DMS79 (cell line): ENCODE measurements at places on chromosomes 16 and 17.

GRCh38 chr16:529012-529575 is 1.6 kb downstream of the CAPN15 start:
- DNase-seq = no peak

DNA sequence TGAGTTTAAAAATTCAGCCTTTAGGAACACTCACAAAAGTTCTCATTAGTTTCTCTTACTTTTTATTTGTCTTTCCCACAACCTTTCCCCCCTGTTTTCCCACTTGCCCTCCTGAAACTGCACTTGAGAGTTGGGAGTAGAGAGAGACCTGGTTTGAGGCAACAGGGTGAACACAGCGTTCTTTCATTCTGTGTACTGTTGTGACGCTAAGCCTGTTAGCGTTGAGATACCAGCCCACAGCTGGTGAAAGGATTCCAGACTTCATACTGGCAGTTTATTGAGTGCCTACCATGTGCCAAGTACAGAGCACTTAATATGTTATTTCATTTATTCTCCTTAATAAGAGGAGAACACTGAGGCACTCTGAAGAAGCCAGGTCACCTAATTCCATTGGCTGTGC is 10.3 kb downstream of the TNRC6C start:
- DNase-seq = no peak

DNA sequence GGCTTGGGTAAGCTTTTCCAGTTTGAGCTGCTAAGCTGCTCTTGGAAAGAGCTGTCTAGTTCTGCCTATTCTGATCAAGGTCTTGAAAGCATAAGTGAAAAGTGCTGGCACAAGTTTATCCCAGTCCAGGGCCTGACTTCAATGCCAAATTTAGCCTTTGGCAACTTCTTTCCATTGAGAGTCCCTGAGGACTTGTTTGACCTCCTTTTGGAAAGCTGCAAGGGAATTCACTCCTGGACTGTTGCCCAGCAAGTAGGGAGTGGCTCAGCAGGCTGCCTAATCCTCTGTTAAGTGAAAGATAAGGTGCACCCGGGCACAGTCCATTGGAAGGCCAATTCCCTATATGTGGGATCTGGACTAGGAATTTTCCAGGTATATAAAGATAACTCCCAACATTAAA is 16.0 kb upstream of the TANC2 start:
- no peak for DNase-seq

GRCh38 chr16:67474551-67475455 is 6.2 kb downstream of the ATP6V0D1 start:
- DNase-seq = peak; percentile 51

DNA sequence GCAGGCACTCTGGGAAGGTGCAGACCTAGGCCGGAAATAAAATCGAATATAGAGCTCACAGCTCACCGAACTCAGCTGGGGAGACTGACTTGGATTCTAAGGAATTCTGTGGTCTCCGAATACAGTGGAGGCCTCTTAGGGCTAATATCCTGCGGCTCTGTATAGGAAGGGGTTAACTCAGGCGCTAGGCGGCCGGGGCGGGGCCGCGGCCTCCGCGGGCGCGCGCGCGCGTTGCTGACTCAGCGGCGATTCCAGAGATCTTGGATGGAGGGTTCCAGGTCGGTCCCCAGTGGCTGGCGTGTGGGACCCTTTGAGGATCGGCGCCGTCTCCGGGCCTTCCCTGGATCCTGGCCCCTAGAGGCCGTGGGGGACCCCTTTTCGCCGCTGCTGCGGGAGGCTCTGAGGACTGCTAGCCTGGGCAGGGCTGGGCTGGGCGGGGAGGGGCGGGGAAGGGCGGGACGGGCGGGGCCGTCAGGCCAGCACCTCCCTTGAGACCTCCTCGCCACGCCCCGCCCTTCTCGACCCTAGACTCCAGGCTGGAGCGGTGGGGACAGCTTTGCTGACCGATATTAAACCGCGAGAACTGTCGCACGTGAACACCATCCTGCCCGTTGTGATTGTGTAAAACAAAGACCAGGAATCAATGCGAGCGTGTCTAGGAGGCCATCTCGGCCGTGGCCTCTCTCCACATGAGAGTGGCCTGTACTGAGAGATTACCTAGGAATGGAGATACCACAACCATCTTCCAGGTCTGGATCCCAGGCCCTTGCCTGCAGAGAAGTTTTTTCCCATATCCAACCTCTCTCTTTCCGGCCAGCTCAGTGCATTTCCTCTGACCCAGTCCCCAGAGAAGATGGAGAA is 1.4 kb upstream of the PLEKHH3 start:
- peak; percentile 82 for DNase-seq

GRCh38 chr16:89729863-89730593 is 8.7 kb downstream of the ZNF276 start:
- no peak for DNase-seq

DNA sequence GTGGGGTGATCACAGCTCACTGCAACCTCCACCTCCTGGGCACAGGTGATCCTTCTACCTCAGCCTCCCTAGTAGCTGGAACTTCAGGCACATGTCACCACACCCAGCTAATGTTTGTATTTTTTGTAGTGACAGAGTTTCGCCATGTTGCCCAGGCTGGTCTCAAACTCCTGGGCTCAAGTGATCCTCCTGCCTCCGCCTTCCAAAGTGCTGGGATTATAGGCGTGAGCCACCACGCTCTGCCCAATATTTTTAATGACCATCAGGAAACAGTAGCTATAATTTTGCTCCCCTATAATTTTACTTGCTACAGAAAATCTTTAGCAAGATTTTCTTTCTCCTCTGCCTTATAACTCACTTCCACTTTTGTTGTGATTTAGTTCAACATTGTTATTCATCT is 29.7 kb upstream of the APPBP2 start:
- no peak for DNase-seq

DNA sequence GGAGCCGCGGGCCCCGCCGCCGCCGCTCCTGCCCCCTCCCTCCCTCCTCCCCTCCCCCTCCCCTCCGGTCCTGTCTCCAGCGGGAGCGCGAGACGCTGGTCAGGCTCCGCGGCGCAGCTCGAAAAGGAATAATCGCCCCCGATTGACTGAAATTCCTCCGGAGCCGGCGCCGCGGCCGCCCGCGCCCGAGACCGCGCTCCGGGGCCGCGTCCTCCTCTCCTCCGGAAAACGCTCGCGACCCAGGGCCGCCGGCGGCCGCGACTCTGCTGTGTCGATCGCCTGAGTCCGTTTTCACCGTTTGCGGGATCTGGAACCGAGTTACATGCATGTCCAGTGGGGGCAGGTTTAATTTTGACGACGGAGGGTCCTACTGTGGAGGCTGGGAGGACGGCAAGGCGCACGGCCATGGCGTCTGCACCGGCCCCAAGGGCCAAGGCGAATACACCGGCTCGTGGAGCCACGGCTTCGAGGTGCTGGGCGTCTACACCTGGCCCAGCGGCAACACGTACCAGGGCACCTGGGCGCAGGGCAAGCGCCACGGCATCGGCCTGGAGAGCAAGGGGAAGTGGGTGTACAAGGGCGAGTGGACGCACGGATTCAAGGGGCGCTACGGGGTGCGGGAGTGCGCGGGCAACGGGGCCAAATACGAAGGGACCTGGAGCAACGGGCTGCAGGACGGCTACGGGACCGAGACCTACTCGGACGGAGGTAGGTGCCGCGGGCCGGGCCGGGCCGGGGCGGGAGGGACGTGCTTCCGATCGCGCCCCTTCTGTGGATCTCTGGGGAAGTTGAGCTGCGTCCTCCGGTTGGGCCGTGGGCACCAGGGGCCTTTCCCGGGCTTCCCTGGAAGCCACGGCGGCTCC is 744 bp downstream of the JPH3 start:
- DNase-seq = no peak

DNA sequence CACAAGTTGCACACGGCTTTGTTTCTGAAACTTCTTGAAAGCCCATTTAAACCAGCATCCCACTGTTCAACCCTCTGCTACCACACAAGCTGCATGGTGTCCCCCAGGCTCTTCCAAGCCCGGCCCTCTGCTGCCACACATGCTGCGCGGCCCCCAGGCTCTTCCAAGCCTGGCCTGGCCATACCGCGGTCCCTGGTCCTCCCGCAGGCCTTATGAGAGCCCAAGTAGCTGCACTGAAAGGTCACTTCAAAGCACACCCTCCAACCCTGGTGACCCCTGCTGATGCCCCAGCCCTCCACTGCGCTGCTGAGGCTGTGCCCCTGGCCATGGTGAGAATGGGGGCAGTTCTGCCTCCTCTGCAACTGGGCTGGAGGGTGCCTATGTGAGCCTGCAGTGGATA is 25.9 kb upstream of the PVALEF start:
- DNase-seq = no peak

GRCh38 chr16:18792836-18793433 is 2.8 kb upstream of the RPS15A start:
- no peak for DNase-seq
